ENCODE measurements at places on chromosomes 2 and 18. TPM values are rescaled to one million over a fixed set of nuclear protein-coding genes. Genes with fewer than 3 reads are reported as not detected.

Gene MERTK
- total RNA-seq: 0.48 TPM

Gene SLC40A1
- total RNA-seq: 3.2 TPM

Gene IL1F10
- total RNA-seq: not detected

Gene SLC38A11
- total RNA-seq: not detected

Gene ADI1
- 39.0 TPM for total RNA-seq

Gene CCDC121
- 1.9 TPM for total RNA-seq

Gene ALKAL2
- total RNA-seq: not detected

Gene FNDC4
- 16.5 TPM for total RNA-seq

Gene AP1S3
- 41.1 TPM for total RNA-seq

Gene DSEL
- 6.0 TPM for total RNA-seq

Gene VAMP5
- 2.2 TPM for total RNA-seq

Gene MROH2A
- not detected for total RNA-seq

Gene TDRD15
- total RNA-seq: not detected

Gene LYPD6
- total RNA-seq: not detected

Gene LIPG
- 153 TPM for total RNA-seq

Gene CD28
- not detected for total RNA-seq

Gene MAP3K19
- total RNA-seq: not detected

Gene CIDEA
- 1.3 TPM for total RNA-seq

Gene NRP2
- 32.3 TPM for total RNA-seq

Gene FBXO15
- 0.33 TPM for total RNA-seq

Gene DCAF17
- 25.2 TPM for total RNA-seq

Gene CHN1
- total RNA-seq: 1.3 TPM

Gene CRYGB
- not detected for total RNA-seq

Gene UPP2
- total RNA-seq: not detected

Gene GAREM1
- 6.8 TPM for total RNA-seq

Gene RAX
- not detected for total RNA-seq

Gene RAMP1
- total RNA-seq: not detected

Gene GPN1
- total RNA-seq: 46.8 TPM

Gene SLC30A3
- total RNA-seq: 0.17 TPM

Gene GRB14
- 9.8 TPM for total RNA-seq

Gene SERPINB3
- total RNA-seq: 12.7 TPM

Gene PAX3
- total RNA-seq: not detected

Gene UGT1A10
- not detected for total RNA-seq

Gene SLC4A3
- total RNA-seq: 23.9 TPM

Gene TMEM198
- total RNA-seq: 1.3 TPM

Gene VIL1
- total RNA-seq: not detected

Gene M1AP
- 0.94 TPM for total RNA-seq

Gene FN1
- 10,039 TPM for total RNA-seq

Gene PLGLB1
- total RNA-seq: 0.85 TPM

Gene MAIP1
- 20.4 TPM for total RNA-seq

Gene GMCL1
- 10.7 TPM for total RNA-seq

Gene TTC32
- total RNA-seq: 12.5 TPM

Gene CKAP2L
- 0.83 TPM for total RNA-seq

Gene POTEE
- 0.33 TPM for total RNA-seq

Gene RGPD8
- total RNA-seq: 11.7 TPM

Gene TOGARAM2
- total RNA-seq: not detected

Gene SLC1A4
- 41.8 TPM for total RNA-seq

Gene ZRANB3
- 9.3 TPM for total RNA-seq

Gene FEV
- not detected for total RNA-seq

Measured in mammary epithelial cell (primary cell).